ENCODE measurements at places on chromosomes 6 and 20. TPM values are rescaled to one million over a fixed set of nuclear protein-coding genes. Genes with fewer than 3 reads are reported as not detected.

BLOC1S5 gene
- polyA plus RNA-seq = 4.3 TPM

FERMT1 gene
- 58.5 TPM for polyA plus RNA-seq

ZSCAN23 gene
- polyA plus RNA-seq = not detected

PNPLA1 gene
- polyA plus RNA-seq = not detected

RAB44 gene
- polyA plus RNA-seq = 0.01 TPM

ZSCAN26 gene
- 4.3 TPM for polyA plus RNA-seq

SLPI gene
- 7.4 TPM for polyA plus RNA-seq

TAAR8 gene
- not detected for polyA plus RNA-seq

STAU1 gene
- polyA plus RNA-seq = 40.5 TPM

PKIG gene
- polyA plus RNA-seq = 25.4 TPM

BPIFB1 gene
- polyA plus RNA-seq = not detected

WFDC10B gene
- not detected for polyA plus RNA-seq

DEFB124 gene
- polyA plus RNA-seq = not detected

SLC12A5 gene
- polyA plus RNA-seq = 5.9 TPM

DEF6 gene
- 26.4 TPM for polyA plus RNA-seq

MGME1 gene
- polyA plus RNA-seq = 25.3 TPM
